ENCODE measurements at places on chromosomes 5 and 9.

- DNase-seq, result peak; percentile 60
Observed at GRCh38 chr9:95009459-95009858, 283.0 kb downstream of the AOPEP start.

DNA sequence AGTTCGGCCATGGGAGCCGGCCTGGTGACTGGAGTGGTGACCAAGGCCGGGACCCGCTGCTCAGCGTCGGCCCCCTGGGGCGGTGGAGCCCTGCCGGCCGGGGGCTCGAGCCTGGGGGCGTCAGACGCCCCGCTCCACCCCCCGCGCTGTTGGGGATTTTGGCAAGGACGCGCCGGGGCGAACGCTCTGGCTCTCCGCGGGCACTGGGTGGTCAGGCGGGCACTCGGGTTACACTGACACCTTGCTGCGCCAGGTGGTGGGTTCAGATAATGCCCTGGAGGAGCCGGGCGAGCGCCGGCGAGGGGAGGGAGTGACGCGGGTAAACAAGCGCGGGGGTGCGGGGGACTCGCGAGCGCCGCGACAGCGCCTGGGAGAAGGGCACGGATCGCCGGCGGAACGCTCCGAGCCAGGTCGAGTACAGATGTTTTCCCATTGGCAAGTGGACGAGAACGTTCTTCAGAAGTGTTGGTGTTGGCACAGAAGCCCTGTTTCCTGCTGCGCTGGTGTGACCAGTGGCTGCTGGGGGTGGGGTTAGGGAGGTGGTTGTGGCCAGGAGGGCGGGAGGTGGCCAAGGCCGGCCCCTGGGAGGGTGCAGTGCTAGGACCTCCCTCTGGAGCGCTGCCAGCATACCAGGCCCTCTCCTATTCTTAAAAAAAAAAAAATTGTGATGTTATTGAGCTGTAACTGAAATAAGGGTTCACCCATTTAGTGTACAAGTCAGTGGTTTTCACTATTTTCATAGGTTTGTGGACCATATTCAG is 773 bp downstream of the SQSTM1 start:
- peak; percentile 97 for DNase-seq

DNA sequence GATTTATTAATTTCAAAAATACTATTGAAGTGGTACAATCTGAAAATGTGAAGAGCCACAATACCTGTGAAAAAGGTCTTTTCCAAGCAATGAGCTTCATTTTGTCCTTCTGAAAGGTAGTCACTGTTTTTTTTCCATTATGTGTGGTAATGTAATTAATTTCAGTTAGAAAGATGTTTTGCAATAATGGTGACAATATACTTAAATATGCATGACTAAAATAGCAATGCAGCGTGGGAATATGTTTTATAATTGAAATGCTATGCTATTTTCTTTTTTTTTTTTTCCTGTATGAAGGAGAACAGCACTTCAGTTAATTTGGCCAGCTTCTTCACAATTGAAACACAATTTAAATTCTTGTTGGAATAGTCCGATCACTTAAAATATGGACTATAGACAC is 41.9 kb downstream of the NPR3 start:
- DNase-seq, result peak; percentile 82

DNA sequence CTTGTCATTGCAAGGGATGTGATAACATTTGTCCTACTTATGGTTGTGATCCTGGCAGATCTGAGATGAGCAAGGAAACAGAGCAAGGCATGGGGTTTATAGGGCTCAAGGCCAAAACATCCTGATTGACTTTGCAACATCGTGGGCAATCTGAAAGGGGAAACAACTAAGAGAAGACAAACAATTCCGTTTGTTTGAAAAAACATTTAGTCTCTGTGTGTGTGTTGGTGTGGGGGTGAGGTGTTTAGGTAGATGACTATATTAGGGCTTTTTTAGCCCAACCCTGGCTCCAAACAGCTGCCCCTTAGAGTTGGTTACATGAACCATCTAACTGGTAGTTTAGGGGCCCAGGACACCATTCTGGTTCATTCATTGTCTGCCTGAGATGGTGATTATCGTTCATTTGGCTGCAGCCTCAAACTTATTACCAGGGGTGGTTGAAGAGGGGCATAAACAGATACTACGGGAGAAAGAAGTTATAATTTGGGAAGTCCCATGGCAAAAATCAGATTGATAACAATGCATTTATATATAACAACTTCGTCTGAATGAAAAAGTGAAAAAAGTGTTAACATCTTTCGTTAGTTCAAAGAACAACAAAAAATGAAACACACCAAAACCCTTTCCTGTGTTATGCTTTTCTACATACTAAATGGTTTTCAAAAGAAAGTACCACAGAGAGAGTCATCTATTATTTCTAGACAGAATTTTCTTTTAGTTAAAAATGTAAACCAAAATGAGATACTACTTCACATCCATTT is 5.7 kb downstream of the FYB1 start:
- DNase-seq, result no peak

- DNase-seq, result no peak
Observed at GRCh38 chr5:35440409-35440808, 177.3 kb upstream of the SPEF2 start.

DNA sequence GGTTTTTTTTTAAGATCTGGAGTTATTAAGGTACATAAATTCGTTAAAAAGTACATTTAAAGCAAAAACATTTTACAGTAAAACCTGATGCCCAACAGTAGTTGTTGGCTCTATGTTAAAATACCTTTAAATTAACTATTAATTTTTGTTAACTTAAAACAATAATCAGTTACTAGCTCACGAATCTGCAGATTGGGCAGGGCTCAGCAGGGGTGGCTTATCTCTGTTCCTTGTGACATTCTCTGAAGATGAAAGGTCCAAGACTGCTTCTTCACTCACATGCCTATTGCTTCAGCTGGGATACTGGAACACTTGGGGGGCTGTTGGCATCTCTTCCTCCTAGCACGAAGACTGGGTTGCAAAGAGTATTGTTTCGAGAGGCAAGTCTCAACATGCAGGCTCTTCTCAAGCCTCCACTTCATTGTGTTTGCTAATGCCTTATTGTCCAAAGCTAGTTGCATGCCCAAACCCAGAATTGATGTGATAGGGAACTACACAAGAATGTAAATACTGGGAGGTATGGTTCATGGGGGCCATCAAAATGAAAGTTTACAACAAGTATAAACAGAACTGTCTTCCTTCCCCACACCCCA is 46.6 kb downstream of the MAP3K1 start:
- no peak for DNase-seq

GRCh38 chr9:374736-375135 is 160.1 kb downstream of the DOCK8 start:
- DNase-seq, result no peak

GRCh38 chr5:1443991-1444360 is 1.3 kb downstream of the SLC6A3 start:
- DNase-seq, result no peak

- no peak for DNase-seq
Observed at GRCh38 chr5:128220841-128221240, 137.3 kb downstream of the SLC12A2 start.

GRCh38 chr9:137303151-137303892 is 1.3 kb upstream of the NRARP start:
- no peak for DNase-seq

DNA sequence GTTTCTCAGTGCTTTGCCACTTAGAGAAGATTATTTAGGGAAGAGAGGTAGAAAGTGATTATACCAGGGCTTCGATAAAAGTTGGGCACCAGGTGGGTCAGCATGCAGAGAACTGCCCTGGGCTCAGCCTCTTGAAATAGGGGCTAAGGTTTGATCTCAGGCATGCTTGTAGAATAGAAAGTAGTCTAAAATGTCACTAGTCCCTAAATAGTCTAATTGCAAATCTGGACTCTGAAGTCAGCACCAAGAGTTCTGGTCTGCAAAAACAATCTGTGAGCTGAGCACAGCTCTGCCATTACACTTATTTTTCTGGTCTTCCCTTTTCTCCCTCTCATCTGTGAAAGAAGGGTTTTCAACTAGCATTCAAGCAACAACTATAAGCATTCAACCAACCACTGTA is 248.0 kb downstream of the SMARCA2 start:
- no peak for DNase-seq

- no peak for DNase-seq
Observed at GRCh38 chr9:129860653-129861446, 25.6 kb downstream of the USP20 start.

DNA sequence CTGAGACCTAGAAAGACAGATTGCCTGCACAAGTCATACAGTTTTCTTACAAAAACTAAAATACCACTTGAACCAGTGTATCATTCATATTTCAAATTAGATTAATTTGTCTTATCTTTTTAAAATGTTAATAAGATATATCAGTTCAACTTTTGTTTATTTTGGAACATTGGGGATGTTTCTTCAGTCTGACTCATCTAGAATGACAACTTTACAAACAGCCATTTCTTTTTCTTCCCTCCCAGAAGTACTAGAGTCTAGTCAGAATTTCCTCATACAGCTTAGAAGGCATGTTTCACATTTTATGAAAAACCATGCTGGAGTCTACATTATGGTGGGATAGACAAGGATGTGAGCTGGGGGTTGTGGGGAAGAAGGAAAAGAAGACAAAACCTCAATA is 262.5 kb downstream of the NFIB start:
- DNase-seq, result no peak

- DNase-seq, result no peak
Observed at GRCh38 chr5:67393211-67393610, 196.6 kb upstream of the CD180 start.

DNA sequence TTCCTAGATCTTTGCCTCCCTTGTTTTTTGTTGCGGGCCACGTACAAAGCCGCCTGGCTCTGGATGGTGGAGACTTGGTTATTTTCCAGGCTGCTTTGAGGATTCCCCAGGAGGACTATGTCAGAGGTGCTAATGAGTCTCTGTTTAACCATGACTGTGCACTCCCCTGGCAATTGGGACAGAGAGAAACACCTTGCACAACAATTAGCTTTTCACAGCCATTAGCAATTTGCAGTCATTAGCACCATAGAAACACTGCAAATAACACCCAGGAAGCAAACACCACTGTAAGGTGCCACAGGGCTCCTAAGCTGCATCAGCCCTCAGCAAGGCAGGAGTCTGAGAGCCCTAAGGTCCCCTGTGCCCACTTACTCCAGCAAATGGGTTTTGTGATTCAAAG is 201.0 kb upstream of the VLDLR start:
- no peak for DNase-seq

DNA sequence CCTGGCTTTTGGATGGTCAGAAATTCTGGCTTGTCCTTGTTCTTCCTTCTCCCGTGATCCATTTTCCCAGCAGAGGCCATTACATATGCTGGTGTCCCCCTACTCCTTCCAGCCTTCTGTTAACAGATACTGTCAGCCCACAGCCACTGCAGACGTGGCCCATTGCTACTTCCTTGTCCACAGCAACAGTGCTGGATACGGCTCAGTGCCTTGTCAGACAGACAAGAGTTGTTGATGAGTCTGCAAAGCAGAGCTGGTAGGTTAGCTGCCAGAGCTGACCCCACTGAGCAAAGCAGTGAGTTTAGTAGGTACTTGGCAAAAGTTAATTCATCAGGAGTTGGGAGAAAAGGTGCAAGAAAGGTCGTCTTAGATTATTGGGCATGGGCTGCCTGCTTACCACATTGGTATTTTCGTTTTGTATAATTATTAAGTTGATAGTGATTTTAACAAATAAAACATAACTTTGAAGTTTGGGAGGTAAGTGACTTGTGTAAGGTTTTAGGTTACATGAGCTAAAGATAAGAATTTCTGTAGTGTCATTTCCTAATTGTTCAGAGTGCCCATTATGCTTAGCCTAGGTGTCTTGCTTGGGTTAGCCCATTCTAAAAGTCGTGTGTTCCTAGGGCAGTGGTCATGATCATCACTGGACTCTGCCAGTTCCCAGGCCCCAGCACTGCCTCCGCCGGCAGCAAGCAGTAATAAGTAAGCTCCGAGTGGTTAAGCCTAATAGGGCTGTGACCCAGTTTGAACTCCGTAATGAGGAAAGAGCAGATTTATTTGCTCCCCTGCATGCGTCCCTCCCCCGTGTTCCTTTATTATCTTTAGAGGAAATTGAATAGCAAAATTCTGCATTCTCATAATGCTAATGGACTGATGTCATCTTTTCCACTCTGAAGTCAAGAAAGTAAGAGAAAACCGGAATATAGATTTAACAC is 292.0 kb downstream of the FANCC start:
- peak; percentile 98 for DNase-seq

DNA sequence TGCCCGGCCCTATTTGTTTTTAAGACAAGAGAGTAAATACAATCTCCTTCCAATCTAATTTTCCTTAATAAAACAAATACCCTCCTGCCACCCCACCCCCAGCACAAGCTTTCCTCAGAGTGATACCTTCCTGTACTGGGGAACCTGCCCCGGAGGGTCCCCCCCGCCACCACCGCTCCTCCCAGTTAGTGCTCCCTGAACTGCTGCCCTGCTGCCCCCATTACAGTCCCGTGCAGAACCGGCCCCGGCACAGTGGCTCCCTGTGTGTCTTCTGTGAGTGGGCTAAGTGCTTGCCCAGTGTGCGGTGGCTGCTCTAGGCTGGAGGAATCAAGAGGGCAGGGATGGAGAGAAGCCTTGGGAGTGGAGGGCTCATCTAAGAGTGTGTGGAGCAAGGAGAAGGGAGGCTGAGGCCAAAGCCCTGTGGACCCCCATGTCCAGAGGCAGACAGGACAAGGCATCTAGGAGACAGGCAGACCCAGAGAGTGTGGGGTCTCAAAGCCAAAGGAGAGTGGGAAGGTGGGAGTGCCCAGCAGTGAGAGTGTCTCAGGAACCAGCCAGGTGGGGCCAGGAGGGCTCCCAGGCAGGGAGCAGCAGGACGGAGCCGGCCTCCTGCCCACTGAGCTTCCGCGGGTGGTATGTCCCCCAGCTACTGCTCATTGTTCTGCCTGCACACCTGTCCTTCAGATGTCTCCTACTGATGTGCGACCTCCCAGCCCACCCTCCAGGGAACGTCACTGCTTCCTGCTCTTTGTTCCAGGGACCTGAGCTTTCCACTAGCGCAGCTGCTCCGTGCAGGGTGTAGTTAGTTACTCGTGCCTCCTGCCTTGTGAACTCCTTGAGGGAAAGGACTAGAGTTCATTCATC is 129.0 kb downstream of the DAB2IP start:
- DNase-seq, result no peak

DNA sequence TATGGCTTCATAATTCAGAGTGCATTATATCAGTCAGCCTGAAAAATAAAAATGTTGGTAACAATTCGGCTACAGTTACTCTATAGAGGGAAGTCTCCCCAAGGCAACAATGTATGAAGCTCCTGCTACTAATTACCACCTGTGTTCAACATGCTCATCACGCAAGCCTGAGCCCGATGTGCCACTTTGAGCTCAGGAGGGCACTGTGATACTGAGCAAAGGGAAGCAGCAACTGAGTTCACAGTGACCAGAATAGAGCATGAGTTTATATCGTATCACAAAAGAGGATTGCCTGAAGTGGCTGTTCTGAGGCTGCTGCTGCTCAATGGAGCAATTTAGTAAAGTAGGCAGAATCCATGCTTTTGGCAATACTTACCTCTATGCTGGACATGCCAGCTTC is 202.0 kb upstream of the HAPLN1 start:
- peak; percentile 8 for DNase-seq
